ENCODE measurements at places on chromosomes 3 and 15.

- no peak for DNase-seq
Observed at GRCh38 chr15:51071578-51071977, 23.1 kb downstream of the TNFAIP8L3 start.

- DNase-seq, result no peak
Observed at GRCh38 chr15:88987934-88988671, 74.9 kb upstream of the MFGE8 start.

- no peak for DNase-seq
Observed at GRCh38 chr3:151075869-151076562, 9.4 kb upstream of the MED12L start.

GRCh38 chr3:177463863-177464262 is 266.6 kb upstream of the TBL1XR1 start:
- DNase-seq, result no peak

- DNase-seq, result peak; percentile 8
Observed at GRCh38 chr15:52163321-52164190, 27.6 kb downstream of the GNB5 start.

GRCh38 chr3:79236496-79236895 is 531.3 kb downstream of the ROBO1 start:
- DNase-seq, result no peak

Data from CD4-positive, alpha-beta T cell (primary cell).